ENCODE measurements at places on chromosomes 6 and 20.

- DNase-seq = no peak
These were observed 127.6 kb upstream of the FAM184A start for GRCh38 chr6:119205911-119206618.

- DNase-seq = peak; percentile 22
These were observed 17.6 kb upstream of the SNAI1 start for GRCh38 chr20:49964964-49965780.

DNA sequence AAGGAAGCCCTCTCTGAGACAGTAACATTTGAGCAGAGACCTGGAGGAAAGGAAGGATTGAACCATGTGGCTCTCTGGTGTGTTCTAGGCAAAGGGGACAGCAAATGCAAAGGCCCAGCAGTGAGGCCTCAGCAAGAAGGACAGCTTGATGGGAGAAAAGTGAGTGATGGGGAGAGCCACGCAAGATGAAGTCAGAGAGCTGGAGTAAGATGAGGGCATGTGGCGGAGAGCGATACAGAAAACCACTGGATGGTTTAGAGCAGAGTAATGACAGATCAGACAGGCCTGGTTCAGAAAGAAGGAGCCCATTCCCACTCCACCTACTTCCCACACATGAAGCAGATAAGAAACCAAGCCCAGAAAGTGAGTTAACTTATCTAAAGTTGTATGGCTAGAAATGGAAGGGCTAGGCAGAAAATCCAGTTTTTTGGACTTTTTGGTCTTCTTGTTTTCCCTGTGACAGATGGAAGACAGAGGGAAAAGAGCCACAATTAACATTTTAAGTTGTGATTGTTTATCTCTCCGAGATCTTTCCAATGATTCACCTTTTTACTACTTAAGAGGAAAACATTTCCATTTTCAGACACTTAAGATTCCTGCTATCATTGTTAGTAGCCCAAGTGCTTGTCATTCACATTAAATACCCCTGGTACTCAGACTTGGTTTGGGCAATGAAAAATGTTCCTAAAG, 723 bp upstream of the SNPH start:
- DNase-seq = no peak

GRCh38 chr20:61692479-61692878, 373.2 kb downstream of the TAF4 start:
- DNase-seq = no peak

DNA sequence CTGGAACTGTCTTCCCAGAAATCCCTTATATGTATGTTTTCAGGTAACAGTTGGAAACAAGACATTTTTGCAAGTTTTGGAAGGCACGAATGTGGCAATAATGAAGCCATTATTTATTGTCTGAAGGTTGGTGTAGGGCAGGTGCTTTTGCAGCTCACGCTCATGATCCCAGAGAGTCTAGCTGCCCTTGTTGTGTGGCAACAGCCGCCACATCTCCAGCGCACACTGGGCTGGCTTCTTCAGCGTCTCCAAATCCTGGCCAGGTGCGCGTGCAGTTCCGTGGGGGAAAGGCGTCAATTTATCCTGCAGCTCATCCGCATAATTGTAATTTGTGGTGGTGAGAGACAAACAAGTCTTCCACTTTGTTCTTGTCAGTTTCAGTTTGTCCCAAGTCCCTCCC, 71.2 kb downstream of the TRDN start:
- no peak for DNase-seq

- no peak for DNase-seq
These were observed 555.4 kb upstream of the AGPAT4 start for GRCh38 chr6:161829291-161829729.

GRCh38 chr20:23147964-23148730, 62.0 kb upstream of the CD93 start:
- DNase-seq = no peak

DNA sequence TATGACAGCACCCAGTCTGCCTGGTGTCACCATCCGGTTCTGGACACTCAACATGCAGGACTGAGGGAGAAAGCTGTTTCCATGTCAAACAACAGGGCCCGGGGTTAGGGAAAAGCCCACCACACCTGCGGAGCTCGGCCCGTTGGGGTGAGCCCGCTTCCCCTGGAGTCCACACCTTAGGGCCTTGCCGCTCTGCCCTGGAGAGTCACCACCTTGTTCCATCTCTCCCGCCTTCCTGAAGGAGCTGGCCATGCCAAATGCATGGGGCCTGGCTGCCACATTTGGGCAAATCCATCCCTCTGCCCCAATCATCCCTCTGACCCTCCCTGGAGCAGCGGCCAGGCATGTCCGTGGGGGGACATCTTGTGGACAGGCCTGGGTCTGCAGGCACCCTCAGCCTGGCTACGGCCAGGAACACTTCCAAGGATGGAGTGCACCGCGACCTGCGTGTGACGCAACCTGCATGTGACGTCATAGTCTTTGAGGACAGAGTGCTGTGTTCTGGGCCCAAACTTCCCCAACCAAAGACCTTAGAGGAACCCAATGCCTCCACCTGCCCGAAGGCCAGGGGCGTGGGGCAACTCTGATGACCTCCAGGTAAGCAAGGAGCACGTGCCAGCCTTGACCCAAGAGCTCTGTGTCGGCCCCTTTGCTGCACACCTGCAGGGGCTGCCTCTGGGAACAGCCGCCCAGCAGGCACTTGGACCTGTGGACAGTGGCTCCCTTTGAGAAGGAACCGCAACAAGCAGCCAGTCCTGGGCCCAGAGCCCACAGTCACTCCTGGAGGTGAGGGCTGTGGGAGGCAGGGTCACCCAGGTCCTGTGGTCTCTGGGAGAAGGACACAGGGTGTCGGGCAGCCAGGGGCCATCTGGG, 1.7 kb downstream of the CABLES2 start:
- no peak for DNase-seq

DNA sequence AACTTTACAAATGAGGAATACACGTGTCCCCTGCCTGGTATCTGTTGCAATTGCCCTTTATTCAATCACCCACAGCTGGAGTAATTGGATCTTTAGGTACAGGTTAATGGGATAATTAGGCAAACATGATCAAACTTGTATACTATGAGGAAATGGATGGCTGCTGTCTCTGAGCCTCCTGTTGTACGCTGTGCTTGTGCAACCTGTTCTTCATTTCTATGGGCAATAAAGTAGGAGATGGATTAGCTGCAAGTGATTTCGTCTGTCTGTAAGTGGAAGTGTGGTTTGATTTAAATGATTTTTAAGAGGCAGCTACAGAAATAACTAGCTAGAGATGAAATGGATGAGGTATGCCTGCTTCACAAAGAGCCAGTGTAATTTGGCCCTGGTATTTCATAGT, 474.1 kb downstream of the RNF144B start:
- no peak for DNase-seq

GRCh38 chr20:48613926-48614325, 213.9 kb downstream of the PREX1 start:
- no peak for DNase-seq

DNA sequence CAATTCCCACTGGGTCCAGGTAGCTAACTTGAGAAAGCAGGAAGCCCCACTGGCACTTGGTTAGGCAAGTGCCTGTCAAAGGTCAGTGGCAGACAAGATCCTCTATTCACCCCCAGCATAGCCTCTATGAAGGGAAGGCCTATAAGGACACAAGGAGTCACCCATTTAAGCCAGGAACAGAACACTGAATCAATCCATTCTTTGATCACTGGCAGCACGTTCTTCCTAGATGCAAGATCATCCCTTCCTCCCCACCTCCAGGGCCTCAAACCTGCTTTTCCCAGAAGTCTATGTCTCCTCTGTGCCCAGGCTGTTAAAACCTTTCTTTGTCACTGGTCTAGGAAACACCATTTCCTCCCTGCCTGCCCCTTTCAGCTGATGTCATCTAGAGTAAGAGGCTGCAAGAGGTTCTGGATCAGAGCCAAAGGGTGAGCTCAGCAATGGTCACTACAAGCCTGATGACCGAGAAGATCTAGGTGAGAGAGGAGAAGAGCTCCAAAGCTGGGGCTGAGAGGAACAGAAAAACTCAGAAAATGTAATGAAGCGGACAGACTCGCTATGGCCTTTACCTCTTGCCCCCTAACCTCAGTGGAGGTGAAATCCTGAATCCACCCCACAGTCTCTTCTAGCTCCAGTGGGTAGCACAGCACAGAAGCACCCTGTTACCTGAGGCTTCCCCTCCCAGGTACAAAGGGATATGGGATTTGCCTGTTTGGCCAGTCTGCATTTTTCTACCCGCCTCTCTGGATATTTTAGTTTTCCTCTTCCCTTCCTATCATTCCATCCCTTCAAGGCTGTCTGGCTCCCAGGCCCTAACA, 1.8 kb downstream of the GTPBP2 start:
- DNase-seq = no peak

GRCh38 chr20:18750735-18751134, 62.8 kb upstream of the SCP2D1 start:
- peak; percentile 73 for DNase-seq

DNA sequence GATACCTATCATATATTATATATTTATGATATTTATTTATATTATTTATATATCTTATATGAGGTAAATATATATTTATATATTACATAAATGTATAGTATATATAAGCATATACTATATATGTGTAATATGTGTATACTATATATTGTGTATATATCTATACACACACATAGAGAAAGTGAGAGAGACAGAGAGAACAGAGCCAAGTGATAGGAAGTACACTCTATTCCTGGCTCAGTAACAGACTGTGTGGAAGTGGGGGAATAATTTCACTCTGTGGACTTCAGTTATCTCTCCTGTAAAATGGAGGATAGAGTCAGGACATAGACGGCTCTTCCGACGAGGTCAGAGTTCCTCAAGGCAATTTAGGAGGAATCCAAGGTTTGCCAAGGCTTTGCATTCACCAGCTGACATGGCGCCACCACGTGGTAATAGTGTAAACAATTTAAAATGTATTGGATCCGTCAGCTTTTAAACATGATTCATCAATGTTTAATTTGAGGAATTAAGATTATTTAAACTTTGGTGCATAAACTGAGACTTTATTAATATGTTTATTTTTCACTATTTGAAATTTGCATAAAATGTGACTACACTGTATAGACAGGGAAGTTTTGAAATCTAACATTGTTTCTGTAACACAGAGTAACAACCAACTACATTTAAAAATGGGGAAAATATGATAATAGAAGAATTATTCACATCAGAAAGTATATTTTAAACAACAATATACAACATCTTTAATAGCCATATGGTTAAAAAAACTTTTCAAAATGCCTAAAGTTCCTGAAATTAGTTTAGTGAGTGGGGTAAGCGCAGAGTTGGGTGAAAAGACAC, 75.4 kb upstream of the TMEM244 start:
- peak; percentile 12 for DNase-seq

DNA sequence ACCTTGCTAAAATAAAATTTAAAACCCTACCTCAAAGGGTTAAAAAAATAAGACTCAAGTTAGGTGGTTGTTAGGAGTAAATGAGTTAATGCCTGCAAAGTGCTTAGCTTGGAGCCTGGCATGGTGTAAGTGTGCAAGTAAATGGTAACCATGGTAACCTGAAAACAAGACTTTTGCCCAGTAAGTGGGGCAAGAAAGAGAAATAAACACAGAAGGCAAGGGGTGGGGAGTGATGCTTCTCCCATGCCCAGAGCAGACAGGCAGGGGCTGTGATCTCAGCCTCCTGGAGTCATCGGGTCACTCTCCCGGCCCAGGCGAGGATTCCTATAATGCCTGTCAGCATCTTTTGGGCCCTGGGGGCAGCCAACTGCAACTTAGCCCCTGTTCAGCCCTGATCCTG, 59.2 kb upstream of the SLC32A1 start:
- peak; percentile 88 for DNase-seq

DNA sequence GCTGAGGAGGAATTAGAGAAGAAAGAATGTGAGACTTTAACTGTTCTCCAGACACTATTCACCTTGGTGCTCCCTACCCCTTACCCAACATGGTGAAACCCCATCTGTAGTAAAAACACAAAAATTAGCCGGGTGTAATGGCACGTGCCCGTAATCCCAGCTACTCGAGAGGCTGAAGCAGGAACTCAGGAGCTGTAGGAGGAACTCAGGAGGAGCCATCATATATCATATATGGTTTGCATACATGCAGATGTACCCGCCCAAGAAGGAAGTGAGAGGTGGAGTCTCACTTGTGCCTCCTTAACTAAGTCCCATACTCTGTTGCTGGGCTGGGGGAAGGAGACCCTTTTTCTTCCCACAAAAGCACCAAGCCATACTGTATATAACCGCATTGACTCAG, 35.5 kb upstream of the ME1 start:
- DNase-seq = no peak

DNA sequence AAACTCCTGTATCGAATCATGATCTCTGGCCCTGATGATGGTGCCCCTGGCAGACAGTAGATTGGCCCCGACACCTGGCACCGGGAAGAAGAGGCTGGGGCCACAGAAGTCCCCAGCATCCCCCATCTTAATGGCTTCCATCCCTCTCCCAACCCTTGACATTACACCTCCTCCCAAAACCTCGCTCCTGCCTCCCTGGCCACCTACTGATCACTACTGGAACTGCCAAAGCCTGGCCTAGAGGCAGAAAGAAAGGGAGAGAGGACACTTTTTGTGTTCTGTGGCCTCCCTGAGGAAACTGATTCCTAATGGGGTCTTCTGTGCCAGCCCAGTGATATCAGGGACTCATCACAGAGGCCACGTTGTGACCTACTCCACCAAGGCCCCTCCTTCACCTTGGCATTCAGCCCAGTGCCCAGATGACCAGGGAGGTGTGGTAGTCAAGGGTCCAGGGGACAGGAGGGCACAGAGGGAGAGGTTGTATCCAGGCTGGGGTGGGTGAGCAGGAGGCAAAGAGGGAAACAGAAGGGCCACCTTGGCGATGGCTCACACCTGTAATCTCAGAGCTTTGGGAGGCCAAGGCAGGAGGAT, 6.1 kb downstream of the C20orf173 start:
- no peak for DNase-seq

DNA sequence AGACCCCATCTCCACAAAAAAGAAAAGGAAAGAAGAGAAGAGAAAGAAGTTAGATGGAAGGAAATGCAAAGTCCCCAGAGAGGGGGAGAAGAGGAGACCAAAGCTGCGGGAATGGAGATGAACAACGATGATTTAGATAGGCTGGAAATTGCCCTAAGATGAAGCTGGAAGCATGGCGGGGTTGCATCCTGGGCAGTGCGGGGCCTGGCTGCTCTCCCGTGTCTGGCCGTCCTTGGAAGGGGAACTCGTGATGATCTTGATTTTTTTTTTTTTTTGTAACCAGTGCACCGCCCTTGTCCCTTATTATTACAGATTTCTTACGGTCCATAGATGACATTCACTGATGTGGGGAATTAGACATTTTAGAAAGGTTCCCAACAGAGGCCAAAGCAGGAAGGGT, 276.5 kb downstream of the CDH4 start:
- DNase-seq = no peak

- DNase-seq = peak; percentile 4
These were observed 73.5 kb downstream of the ARMC2 start for GRCh38 chr6:108921547-108922361.

- no peak for DNase-seq
These were observed 22.3 kb upstream of the EYA4 start for GRCh38 chr6:133218852-133219251.
